Fibroblast of gingiva (primary cell): ENCODE measurements at places on chromosomes 6 and 20.
A peak's percentile ranks its signal among the peaks of the same experiment; 100 is the strongest.

GRCh38 chr6:4435981-4436445 is 300.6 kb upstream of the ECI2 start:
- DNase-seq: no peak

GRCh38 chr6:154578004-154578559 is 67.6 kb upstream of the CNKSR3 start:
- DNase-seq: no peak

DNA sequence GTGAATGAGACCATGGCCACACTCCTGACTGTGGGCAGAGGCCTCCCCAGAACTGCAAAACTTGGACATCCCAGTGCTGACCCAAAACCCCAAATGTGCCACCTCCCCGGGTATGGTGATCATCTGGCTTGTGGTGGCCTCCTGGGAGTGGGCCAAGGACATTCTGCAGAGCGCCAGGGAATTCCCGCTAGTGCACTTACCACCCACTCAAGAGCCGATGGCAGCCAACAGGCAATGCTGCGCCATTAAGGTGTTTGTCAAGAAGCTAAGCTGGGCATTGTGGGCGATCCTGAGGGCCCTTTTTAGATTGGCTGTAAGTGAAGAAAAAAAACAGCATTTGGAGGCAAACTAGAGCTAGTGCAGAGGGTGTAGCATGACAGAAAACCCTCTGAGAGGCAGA is 9.4 kb downstream of the MMP24 start:
- DNase-seq: no peak

- DNase-seq: no peak
These were observed 46.4 kb upstream of the POU3F2 start for GRCh38 chr6:98787961-98788360.

- no peak for DNase-seq
These were observed 110.6 kb downstream of the SYNDIG1 start for GRCh38 chr20:24580006-24580405.

GRCh38 chr6:148269386-148269785 is 73.3 kb upstream of the SASH1 start:
- no peak for DNase-seq

DNA sequence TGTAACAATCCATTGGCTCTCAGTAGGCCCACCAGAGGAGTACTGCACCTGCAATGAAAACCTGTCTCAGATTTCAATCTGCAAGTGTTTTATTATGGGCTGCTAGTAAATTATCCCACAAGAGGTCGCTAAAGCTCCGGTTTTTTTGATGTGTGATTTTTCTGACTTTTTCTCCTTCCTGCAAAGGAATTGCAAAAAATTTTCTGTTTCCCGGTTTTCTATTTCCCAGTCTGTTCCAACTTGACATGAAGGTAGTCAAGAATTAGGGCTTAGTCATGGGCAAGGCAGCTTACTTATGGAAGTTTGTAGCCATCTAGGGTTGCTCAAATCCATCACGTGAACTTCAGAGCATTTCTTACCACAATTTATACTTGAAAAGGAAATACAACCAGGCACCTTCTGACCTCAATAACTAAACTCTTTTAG is 38.5 kb upstream of the AHI1 start:
- peak; percentile 94 for DNase-seq

- no peak for DNase-seq
These were observed 70.6 kb downstream of the SGK1 start for GRCh38 chr6:134247231-134247833.

GRCh38 chr6:63558278-63558677 is 14.0 kb upstream of the LOC128125822 start:
- DNase-seq: no peak

GRCh38 chr20:9300534-9300933 is 213.9 kb upstream of the LAMP5 start:
- DNase-seq: no peak

DNA sequence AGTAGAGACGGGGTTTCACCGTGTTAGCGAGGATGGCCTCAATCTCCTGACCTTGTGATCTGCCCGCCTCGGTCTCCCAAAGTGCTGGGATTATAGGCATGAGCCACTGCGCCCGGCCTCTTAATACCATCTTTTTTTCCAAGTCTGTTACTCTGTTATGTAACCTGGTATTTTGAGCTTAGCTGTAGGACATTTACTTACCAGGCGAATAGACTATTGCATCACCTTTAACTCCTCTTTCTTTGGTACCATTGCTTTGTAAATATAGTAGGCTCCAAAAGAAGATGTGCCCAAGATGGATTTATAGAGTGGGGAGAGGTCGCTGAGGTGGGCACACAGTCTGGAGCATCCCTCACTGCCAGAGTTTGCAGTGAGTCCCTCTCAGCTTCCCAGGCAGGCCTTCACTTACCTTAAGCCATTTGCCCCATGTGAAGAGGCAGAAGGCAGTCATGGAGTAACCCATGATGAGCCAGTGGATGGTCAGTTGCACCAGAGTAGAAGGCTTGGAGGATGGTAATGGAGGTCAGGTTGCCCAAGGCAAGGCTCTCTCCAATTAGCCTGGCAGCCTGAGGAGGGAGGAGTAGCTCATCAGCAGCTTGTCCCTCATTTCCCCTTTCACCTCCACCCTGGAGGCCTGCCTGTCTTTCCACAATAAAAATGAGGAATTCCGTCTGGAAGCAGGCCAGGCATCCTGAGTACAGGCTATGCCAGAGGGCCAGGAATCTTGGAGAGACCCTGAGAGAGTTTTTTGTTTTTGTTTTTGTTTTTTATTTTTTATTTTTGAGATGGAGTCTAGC is 9.7 kb downstream of the TIAM2 start:
- DNase-seq: no peak

DNA sequence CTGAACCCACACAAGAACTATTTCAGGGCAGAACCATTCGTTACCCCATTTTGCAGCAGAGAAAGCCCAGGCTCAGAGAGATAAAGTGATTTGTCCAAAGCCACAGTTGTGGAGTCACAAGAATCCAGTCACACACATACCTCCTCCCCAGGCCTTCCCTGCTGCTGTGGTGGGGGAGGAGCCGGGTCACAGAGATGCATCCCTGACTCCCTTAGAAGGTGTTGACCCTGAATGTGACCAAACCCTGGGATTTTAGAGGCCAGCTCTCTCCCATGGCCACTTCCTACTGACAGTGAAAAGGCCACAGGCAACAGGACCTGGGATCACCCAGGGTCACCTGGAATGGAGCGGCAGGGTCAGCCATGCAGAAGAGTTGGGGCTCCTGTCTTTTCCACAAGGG is 48.6 kb downstream of the CHMP4B start:
- DNase-seq: no peak

GRCh38 chr6:154359161-154359574 is 2.6 kb upstream of the IPCEF1 start:
- no peak for DNase-seq

DNA sequence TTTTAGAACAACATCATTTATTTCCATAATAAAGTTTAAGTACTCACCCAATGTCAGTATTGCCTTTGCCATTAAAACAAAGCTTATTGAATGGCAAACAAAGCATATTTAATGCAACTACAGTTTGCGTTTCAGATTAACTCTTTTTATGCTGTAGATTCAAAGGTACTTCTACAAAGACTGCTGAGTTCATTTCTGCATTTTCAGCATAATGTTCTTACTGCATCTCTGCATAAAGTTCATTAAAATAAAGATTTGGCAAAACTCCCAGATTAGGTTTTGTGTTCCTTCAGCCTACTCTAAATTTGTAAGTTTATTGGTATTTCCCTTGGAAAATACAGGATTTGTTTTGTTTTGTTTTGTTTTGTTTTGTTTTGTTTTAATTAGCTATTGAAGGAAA is 359.4 kb downstream of the ADGRB3 start:
- peak; percentile 6 for DNase-seq

- no peak for DNase-seq
These were observed 63.7 kb upstream of the NKX2-2 start for GRCh38 chr20:21577551-21577950.

GRCh38 chr20:37749218-37749617 is 55.4 kb downstream of the CTNNBL1 start:
- no peak for DNase-seq

DNA sequence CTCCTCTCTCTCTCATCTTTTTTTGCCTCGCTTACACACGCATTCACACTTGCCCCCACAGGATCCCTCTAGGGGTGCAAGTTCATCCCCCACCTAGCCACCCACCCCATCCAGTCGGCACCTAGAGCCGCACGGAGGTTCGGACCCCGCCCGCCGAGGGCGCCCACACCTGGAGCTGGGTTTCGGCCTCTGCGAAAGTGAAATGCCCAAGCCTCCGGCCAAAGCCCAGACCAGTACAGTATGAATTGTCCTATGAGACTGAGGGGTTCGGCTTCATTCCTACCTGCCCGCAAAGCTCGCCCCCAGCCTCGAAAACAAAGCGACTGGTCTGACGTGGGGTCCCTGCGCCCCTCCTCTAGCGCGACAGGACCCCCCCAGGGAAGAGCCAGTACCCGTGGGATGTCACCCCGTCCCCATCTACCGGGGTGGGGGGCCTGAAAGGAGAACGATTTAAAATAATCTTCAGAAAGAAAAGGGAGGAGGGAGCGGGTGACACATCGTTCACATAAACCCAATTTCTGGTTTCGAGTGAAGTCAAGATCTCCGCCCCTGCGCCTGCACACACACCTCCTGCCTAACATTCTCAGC is 1.5 kb downstream of the TFAP2A start:
- no peak for DNase-seq

- no peak for DNase-seq
These were observed 387.1 kb upstream of the JARID2 start for GRCh38 chr6:14858808-14859207.

DNA sequence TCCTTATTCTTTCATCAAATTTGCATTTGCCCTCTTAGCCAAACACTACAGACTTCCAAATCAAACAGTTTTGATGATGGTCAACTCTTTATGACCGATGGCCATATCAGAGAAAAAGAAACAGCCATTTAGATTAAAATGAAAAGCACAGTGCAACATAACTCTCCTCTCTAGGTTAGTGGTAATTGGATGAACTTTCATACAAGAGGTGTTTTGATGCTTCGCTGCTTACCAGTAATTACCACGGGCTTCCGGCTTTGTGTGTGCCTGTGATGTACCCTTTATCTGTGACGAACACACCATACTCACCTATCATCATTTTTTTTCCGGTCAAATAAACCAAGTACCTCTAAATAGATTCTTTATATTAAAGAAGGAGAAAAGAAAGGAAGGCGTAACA is 181.8 kb downstream of the FOXA2 start:
- DNase-seq: no peak

DNA sequence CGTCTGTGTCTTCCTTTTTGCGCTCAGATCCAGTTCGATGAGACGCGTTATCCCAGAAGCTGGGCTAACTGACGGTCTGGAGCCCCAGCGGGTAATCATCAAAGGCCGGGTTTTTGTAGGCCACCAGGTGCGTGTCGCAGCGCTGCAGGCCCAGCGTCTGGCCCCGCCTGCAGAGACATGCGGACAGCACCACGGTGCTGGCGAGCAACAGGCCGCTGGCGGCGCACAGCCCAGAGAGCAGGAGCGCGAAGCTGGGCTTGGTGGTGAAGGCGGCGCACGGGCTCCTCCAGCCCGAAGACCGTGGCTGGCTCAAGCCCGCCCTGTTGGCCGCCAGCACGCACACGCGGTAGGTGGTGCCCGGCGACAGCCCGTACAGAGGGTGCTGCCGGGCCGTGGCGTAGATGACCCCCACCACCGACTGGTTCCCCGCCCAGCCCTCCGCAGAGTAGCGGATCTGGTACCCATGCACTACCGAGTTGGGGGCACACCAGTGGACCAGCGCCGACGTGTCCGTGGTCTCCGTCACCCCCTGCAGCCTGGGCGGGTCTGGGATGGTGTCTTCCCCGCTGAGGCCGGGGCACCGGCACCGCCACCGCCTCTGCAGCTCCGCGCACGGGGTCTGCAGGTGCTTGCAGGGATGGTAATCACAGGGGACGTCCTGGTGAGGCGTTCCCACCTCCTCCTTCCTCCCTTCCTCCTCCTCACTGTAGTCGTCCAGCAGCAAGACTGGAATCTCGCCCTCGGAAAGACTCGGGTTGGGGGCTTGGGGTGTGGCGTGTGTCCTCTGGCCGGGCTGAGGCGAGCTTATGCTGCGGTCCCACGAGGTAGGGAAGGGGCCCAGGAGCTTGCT is 12.7 kb downstream of the LRRN4 start:
- no peak for DNase-seq

DNA sequence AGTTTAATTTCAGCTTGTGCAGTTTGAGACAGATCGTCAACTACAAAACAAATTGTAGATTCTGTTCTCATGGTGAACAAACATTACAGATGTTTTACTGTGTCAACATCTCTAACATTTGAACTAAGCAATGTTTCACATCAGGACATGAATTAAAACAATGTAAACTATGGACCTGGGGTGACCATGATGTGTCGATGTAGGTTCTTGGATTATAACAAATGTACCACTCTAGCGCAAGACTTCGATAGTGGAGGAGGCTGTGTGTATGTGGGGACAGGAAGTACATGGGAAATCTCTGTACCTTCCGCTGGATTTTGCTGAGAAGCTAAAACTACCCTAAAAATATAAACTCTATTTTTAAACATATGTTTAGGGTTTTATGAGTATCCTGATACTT is 17.1 kb downstream of the HIVEP2 start:
- DNase-seq: no peak

DNA sequence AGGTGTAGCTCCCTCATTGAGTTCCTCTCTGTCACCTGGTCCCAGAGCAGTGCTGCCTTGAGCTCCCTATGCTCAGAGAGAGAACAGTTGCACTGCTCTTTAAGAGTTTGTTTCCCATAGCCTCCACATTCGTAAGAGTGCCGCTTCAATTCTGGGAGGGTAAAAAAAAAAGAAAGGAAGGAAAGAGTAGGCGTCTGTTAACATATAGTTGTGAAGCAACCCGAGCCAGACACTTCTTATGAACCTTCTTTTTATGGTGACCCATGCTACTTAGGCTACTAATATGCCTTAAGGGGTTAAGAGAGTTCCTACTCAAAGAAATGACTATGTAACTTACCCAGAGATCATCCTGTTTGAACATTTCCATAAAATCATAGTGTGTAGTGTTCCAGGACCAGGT is 4.3 kb upstream of the ARG1 start:
- DNase-seq: no peak

GRCh38 chr6:155549028-155549798 is 93.6 kb upstream of the NOX3 start:
- no peak for DNase-seq

GRCh38 chr6:8855411-8855810 is 420.1 kb upstream of the SLC35B3 start:
- DNase-seq: no peak

- DNase-seq: no peak
These were observed 61.3 kb upstream of the EYA2 start for GRCh38 chr20:46833360-46833759.
